ENCODE measurements at places on chromosomes 16 and 17.

GRCh38 chr17:69810326-69810965, 264.6 kb upstream of the KCNJ16 start:
- no peak for DNase-seq

GRCh38 chr17:62109378-62109902, 44.4 kb upstream of the MED13 start:
- peak; percentile 85 for DNase-seq

DNA sequence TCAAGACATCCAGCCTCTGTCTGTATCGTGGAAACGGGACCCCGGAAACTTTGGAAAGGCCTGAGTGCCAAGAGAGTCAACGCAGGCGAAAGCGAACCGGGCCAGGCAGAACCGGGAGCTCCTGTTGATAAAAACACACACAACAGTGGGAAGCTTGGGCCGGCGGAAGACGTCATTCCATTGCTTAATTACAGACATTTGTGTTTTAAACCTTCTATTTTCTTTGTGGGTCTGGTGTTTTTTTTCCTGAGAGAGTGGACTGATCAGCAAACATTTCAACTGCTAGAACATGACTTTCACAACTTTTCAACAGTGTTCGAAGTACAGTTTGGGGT, 878 bp upstream of the RNF157 start:
- no peak for DNase-seq

DNA sequence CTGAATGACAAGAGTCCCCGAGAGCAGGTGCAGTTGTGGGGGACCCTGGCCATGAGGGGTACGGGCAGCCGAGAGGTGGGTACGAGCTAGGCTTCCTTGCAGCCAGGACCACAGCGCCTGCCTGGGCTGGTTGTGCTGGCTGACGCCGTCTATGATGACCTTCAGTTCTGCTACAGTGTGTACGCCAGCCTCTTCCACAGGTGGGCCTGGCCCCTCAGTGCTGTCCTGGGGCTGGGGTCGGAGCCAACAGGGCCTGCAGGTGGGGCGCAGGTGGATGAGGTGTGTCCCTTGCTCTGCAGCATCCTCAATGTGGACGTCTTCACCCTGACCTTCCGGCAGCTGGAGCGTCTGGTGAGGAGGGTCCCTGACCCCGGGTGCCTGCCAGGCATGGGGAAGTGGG, 7.2 kb downstream of the TSR3 start:
- DNase-seq, result no peak

- peak; percentile 80 for DNase-seq
Observed at GRCh38 chr16:89322321-89323119, 105.0 kb downstream of the ZNF778 start.

GRCh38 chr17:50187751-50188530, 13.5 kb downstream of the COL1A1 start:
- no peak for DNase-seq

- DNase-seq, result no peak
Observed at GRCh38 chr16:50440991-50441390, 72.2 kb upstream of the BRD7 start.

DNA sequence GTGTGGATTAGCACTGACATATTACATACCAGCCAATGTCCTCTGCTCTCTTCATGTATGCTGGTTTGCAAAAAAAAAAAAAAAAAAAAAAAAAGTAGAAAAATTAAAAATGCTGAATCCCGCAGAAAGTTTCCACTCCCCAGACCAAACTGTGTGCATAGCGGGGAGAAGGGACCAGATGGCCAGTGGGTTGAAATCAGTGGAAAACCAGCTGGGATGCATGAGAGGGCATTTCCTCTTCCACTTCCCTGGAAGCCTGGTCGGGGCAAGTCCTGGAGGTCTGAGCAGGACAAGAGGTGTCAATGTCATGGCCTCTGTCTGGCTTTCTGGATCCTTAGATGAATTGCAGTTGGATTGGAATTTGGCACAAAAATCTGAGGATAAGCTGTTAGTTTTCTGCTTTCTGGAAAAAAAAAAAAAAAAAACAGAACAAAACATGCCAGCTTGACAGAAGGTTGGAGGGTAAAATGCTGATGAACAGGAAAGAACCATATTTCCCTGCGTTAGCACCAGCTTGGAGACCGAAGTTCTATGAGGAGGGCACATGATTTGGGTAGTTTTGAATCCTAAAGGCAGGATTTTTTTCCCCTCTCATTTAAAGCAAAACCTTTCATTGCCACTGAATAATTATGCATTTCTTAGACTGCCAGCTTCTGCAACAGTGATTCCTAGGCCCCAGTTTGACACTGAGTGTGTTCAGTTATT, 941.5 kb upstream of the EEF2KMT start:
- no peak for DNase-seq

DNA sequence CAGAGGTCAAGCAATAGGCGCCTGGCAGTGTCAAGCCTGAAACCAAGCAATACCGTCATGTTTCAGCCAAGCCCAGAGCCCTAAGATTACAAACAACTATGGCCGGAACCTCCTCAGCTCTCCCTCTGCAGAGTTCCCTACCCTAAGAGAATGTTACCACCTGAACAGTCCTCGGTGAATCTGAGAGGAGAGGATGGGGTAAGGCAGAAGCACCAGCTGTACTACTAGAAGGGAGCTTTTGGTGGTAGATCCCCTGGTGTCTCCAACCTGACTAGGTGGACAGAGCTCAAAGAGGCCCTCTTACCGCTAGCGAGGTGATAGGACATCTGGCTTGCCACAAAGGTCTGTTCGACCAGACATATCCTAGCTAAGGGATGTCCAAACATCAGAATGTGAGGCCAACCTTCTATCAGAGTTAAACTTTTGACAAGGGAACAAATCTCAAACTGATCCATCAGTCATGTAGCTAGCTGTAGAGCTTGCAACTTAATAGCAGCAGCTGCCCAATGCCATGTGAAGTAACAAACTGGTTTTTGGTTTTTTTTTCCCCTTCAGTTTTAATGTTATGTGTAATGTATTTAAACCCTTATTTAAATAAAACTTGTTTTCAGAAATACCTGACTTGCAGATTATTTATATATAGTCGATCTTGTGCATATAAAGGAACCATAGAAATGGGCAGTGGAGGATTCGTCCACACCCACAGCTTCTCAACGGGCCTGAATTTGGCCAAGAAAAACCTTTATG, 2.5 kb downstream of the EIF1 start:
- DNase-seq, result no peak

- DNase-seq, result no peak
Observed at GRCh38 chr16:89545831-89546574, 14.5 kb upstream of the RPL13 start.

GRCh38 chr17:73706428-73706827, 62.2 kb upstream of the SDK2 start:
- DNase-seq, result no peak

- DNase-seq, result peak; percentile 43
Observed at GRCh38 chr16:50152351-50152806, 727 bp upstream of the TENT4B start.

DNA sequence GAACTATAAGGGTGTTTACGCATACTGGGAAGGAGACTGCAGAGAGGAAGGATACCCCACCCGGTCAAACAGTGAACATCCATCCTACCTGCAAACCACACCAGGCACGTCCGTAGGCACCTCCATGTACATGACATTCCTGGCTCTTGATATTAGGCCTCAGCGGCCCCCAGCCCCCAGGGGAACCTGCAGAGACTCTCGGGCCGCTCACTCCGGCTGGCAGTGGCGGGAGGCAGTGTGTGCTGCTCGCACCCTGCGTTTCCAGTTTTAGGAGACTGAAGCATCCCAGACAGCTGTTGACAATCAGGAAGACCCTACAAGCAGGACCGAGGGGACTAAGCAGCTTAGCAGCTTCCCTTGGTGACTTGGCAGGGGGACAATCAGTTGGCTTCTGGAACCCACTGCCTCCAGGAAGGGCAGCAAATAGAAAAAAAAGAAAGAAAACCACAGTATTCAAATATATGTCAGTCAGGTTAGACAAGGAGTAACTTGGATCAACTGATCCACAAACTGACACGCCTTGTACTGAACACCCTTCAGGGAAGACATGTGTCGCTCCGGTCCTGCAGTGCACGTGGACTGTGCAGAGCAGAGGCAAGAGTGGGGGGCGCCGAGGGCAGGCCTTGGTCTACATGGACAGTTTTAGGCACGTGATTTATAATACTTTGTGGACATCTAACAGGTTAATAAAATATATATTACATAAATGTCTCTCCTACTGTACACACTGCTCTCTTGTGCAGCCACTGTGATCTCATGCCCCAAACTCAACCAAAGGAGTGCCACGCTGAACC, 29.9 kb upstream of the CLEC18B start:
- no peak for DNase-seq

DNA sequence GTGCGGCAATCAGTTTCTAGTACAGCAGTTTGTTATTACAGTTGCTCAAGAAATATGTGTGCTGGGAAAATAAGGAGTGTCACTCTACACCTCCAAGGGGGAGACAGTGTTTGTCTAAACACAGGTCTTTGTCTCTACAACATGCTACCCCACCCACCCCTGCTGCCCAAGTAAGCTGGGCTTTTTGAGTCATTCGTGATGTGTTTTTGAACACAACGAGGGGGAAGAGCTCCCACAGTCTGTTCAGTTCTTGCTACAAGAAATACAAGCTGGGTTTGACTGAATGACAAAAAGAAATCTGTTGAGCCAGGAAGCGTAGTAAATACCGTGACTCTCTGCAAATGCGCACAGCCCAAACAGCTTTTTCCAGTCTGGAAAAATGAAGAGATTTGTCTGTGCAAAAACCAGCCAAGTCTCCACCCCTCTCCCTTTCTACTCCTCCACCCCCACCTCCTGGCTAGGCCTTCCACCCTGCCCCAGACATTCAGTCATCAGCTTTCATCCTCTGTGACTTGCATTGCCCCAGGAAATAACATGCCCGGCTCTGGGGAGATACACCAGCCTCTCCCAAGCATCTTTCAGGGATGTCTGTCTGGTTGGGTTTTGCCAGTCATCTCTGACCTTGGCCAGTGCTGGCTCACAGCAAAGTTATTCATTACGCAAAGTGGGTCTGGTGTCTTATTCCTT, 25.7 kb downstream of the CHD9 start:
- DNase-seq, result peak; percentile 65

GRCh38 chr16:85498607-85499006, 114.5 kb upstream of the GSE1 start:
- DNase-seq, result no peak

- DNase-seq, result peak; percentile 78
Observed at GRCh38 chr16:80938004-80938878, 68.4 kb downstream of the CMC2 start.

GRCh38 chr17:56697190-56697589, 103.7 kb downstream of the NOG start:
- no peak for DNase-seq

GRCh38 chr16:84647828-84648594, at the start of gene KLHL36:
KLHL36 (plus strand) TSS chr16:84648511; CDS start chr16:84650868, 2,357 bp downstream.
- peak; percentile 62 for DNase-seq

DNA sequence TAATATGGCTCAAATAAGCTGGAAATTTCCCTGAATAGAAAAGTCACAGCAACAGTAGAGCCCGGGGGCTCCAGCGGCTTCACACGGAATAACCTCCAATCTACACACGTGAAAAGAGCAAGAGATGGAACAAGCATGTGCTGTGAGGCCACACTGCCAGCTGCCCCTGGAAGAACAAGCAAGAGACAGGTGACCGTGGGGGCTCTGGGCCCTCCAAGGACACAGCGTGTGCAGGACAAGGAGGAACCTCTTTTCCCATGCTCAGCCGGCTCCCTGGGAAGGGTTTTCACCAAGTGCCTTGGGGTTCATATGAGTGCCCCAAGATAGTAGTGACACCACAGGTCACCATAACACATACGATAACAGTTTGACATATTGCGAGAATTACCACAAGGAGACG, 110.2 kb upstream of the ZNF750 start:
- DNase-seq, result no peak

- no peak for DNase-seq
Observed at GRCh38 chr17:60160829-60161501, 11.2 kb downstream of the CA4 start.

GRCh38 chr16:22092143-22092933, at the start of gene VWA3A:
VWA3A (plus strand) TSS chr16:22092541; CDS start chr16:22092638, 97 bp downstream.
- peak; percentile 11 for DNase-seq

GRCh38 chr17:77872199-77872598, 86.3 kb upstream of the TNRC6C start:
- DNase-seq, result no peak

- DNase-seq, result peak; percentile 16
Observed at GRCh38 chr17:9408868-9409829, 166.5 kb downstream of the STX8 start.

DNA sequence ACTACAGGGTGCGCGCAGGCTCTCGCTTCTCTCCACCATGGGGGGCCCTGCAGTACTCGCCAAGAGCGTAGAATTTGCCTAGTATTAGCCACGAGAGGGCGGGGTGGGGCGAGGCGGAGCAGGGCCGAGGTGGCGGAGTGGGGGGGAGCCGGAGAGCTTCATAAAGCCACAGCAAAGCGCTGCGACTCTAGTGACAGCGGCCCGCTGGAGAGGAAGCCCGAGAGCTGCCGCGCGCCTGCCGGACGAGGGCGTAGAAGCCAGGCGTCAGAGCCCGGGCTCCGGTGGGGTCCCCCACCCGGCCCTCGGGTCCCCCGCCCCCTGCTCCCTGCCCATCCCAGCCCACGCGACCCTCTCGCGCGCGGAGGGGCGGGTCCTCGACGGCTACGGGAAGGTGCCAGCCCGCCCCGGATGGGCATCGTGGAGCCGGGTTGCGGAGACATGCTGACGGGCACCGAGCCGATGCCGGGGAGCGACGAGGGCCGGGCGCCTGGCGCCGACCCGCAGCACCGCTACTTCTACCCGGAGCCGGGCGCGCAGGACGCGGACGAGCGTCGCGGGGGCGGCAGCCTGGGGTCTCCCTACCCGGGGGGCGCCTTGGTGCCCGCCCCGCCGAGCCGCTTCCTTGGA, at the start of gene TBX21:
Gene TBX21, plus strand, starts transcription at position 190 of the 627 bp plus-strand sequence. Its CDS starts 219 bp downstream, at position 409.
- peak; percentile 62 for DNase-seq
